ENCODE measurements at places on chromosomes 13 and 19.

DNA sequence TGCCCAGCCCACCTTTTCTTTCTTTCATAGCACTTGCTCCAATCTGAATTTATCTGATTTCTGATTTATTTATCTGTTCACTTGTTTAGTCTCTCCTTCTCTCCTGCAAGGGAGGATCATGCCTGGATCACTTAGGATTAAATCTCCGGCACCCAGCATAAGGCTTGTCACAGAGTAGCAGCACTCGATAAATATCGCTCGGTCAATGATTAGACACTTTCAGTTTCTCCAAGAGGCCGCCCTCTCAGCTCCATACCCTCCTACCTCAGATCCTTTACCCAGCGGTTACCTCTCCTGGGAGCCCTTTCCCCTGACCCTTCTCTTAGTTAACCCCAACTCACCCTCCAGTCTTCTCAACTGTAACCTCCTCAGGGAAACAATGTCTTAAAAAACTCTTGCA, 1.4 kb downstream of the CLIP3 start:
- no peak for DNase-seq

DNA sequence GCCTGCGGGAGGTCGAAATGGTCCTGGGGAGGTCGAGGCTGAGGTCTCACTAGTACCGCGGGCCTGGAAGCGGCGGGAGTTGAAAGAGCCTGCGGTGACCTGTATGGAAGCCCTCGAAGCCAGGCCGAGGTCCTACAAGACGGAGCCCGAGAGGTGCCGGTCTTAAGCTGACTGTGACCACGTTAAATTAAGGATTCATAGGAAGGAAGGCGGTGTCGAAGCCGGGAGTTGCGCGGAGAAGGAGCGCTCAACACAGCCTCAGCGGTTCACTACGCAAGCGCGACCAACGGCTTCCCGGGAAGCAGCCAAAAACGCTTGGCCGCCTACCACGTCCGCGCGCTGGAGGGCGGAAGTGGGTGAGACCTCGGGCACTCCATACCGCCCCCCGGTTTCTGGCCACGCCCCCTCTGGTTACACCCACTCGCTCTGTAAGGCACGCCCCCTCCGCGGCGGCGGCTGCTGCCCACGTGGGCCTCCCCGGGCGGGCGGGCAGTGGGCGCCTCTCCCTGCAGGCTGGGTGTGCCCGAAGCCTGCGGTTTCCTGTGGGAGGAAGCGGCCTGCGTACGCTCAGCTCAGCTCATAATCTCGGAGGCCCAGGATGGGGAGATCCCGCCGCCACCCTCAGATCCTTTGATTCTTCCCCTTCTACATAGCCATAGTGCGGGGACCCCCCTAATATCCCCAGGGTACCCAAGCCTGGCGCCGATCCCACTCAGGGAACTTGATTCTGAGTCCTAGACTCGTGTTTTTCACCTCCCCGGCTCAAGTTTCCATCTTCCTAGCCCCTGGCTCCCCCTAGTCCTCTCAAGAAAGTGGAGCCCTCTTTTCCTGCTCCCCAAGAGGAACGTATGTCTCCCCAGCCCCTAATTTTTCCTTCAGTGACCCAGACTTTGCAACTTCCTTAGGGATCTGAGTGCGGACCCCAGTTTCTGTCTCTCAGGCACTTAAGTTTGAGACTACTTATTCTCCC, 3.4 kb upstream of the EMP3 start:
- DNase-seq: peak; percentile 100

DNA sequence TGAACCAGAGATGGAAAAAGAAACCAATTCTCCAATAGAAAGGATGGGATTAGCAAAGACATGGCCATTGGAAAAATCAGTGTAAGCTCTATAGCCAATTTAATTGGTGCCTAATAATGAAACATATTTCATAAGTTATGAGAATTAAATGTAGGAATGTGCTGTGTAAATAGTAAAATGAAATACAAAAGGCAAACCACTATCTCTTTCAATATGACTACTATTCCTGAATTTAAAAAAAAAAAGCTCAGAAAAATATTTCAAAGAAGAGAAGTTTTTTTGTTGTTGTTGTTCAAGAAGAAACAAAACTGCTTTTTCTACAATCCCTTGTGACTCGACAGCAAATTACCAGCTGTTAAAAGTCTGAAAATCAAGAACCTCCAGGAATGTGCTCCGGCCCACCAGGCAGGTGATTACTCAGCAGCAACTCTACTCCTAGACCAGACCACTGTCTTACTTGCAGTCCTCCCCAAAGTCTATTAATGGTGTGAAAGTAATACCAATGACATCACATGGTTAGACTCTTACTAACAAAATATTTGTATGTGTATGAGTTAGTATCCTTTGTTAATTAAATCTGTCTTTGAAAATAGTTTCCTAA, 362.4 kb downstream of the KCTD12 start:
- DNase-seq: peak; percentile 66

GRCh38 chr19:19490214-19490968, 25.0 kb downstream of the TSSK6 start:
- DNase-seq: peak; percentile 89

DNA sequence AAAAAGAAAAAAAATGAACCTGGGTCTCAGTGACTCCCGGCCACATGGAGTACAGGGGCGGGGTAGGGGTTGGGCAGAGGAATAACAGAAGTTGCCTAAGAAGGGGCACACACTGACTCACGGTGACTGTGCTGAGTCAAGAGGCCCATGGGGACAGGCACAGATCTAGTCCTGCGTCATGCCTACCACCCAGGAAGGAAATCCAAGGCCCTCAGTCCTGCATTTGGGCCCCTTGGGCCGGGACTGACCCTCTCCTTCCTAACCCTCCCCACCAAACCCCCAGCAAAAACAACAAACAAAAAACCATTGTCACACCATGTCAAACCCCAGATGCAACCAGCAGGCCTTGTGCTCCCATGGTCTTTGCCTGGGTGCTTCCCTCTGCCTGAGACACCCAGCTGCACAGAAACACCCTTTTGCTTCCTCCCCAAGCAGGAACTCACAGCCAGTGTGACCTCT, 9.6 kb upstream of the NOTCH3 start:
- no peak for DNase-seq

GRCh38 chr13:50282016-50282415, 266.8 kb downstream of the KCNRG start:
- no peak for DNase-seq

GRCh38 chr19:35249146-35249847, 495 bp downstream of the LSR start:
- DNase-seq: no peak

DNA sequence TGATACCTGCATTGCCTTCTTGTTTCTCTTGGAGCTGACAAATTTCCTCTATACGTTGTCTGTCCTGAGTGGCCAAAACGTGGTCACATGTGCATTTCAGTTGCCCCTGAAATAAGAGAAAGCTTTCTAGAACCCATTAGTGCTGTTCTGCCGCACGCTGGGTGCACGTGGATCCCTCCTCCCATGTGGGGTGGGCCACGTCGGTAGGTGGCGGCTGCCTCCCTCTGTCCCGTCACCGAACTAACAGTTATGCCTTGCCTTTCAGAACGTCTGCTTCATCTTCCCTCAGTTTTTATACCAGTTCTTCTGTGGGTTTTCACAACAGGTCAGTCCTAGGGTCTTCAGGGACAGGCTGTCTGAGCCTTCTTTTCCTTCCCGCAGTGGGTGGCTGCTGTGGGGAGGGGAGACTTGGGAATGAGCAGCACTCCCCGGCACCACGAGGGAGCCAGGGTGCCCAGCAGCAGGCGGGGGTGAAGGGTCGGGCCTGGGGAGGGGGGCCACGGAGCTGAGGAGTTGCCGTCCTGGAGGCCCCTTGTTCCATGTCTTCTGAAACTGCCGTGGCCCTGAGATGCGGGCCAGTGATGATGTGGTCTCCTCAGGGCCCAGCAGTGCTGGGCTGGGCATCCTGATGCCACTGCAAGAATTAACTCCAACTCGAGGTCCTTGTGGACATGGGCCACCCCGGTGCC, 109.7 kb upstream of the MCF2L start:
- no peak for DNase-seq

- DNase-seq: no peak
Observed at GRCh38 chr13:111476197-111476596, 155.8 kb downstream of the TEX29 start.

Measured in GM12865 (cell line).